GM19239 (cell line): ENCODE measurements at places on chromosomes 5 and 9.
A peak's percentile ranks its signal among the peaks of the same experiment; 100 is the strongest.

DNA sequence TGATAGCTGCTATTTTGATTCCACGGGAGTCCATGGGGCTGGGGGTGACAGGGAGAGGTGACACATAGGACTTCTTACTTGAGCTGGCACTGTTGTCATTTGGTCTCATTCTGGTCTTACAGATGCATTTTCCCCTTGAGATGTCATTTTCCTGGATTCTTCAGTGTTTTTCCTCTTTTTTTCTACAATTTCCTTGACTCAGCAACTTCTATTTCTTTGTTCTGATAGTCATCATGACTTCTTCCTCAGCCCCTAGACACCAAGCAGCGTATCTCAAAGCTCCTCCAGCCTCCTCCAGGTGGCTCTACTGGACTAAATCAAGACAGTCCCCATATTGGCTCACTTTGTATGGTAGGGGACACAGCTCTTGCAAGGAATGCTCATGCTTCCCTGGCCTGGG, 16.5 kb downstream of the LVRN start:
- no peak for DNase-seq

DNA sequence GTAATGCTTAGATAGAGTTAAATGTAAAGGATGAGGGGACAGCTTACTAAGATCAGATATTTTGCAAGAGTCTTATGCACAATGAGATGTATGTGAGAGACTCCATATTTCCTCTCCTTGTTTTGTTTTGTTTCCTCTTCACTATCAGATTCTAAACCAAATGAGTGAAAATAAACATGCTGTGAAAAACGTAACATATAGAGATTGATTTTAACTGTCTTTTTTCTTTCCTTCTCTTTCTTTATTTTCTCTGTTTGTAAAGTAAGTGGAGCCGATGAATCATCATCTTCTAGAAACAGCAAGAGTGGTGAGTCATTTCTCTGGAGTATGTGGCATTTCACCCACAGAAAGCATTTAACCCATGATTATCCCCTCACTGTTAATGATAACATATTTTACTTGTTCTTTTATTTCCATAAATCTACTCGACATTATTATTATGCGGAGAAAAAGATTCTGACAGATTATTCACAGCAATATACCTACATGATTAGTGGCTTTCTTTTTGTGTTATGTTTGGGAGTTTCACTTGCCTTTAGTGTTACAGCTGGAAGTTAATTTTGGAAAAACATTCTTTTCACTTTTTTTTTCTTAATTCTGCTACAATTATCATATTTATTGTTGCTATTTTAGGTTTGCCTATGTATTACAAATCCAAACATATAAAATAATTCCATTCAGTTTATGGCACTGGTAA, 2.1 kb upstream of the ANXA1 start:
- DNase-seq: peak; percentile 7

DNA sequence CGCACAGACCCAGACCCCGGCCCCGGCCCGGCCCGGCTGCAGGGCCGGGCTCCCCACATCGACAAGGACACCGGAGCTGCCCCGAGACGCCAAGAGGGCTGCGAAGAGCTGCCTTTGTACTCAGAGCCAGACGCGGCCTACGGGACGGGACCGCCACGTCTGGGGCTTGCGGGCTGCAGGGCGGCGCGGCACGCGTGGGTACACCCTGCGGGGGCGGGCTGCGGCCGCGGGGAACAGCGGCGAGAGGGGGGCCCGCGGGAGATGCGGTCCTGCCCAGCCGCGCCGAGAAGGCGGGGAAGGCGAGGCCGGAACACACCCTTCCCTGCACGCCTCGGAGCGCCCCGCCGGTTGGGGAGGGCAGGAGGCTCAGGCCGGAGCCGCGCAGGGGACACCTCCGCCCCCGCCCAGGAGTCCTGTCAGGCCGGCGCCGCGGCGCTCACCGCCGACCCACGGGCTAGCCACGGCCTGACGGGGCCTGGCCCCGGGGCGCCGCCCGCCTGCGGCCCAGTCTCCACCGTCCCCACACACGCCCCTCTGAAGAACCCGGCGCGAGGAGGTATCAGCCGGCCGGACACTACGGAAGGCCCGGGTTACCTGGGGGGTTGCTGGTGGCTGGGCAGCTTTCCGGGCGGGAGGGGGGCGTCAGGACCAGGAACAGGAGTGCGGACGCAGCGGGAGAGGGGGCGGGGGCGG, 478 bp downstream of the RAB14 start:
- no peak for DNase-seq

DNA sequence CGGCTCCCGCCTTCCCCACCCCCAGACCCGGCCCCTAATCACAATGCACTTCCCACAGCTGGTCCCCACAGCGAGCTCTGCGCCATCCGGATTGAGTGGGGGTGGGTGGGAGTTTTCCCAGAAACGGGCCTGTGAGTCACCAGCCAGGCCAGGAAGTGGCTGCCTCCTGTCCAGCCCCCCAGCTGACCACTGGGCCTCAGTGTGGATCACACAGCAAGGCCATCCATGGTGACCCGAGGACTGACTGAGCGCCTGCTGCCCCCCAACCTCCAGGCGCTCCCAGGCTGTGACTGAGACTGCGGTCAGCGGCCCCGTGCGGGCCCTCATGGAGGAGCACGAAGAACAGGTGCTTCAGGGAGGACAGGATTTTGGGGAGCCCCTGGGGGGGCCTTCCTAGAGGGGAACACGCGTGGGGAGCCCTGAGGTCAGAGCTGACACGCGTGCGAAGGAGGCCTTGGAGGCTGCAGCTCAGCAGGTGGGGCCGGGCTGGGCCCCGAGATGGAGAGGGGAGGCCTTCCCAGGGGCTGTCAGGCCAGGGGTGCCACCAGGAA, 48.3 kb upstream of the EGFL7 start:
- DNase-seq: no peak

DNA sequence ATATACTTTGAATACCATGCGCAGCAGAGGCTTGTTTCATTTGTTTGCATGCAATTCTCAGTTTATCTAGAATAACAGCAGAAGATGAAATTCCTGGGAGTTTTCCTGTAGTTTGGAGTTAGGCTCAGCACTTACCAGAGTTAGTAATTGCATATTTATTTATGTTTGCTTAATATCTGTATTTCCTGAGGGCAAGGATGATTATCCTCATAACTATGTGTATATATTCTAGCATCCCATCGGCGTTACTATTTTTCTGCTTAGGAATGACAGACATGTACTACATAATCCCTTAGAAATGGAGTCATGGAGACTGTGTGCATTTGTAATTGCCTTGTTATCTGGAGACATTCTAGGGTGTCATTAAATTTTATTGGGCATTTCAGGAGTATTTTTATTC, 1184.8 kb downstream of the DTWD2 start:
- no peak for DNase-seq

DNA sequence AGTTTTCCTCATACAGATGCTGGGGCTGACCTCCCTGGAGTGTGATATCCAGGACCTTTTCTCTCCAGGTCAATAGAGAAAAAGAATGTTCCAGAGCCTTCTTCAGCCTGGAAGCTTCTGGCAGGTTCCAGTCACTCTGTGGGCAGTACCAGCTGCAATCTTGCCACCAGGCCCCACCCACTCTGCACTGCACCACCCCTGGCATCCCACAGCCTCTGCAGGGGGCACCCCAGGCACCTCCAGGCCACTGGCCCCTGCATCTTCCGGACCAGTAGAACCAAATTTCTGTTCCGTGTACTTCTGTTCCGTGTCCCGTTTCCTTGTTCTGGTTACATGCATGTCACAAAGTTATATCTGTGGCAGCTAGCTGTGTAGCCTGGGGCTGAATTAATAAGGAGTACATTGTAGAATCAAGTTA, 83.3 kb upstream of the ZBTB43 start:
- DNase-seq: no peak

DNA sequence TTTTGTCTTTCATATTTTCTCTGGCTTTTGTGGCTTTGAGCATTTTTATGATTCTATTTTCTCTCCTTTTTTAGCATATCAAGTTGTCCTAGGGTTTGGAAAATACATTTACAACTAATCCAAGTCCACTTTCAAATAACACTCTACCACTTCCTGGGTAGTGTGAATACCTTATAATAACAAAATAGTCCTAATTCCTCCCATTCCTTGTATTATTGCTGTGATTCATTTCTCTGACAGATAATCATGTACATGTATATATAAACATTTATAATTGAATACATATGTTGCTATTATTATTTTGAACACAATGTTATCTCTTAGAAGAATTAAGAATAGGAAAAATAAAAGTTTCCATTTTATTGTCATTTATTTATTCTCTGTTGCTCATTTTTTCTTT, 14.9 kb upstream of the ADAM19 start:
- no peak for DNase-seq

DNA sequence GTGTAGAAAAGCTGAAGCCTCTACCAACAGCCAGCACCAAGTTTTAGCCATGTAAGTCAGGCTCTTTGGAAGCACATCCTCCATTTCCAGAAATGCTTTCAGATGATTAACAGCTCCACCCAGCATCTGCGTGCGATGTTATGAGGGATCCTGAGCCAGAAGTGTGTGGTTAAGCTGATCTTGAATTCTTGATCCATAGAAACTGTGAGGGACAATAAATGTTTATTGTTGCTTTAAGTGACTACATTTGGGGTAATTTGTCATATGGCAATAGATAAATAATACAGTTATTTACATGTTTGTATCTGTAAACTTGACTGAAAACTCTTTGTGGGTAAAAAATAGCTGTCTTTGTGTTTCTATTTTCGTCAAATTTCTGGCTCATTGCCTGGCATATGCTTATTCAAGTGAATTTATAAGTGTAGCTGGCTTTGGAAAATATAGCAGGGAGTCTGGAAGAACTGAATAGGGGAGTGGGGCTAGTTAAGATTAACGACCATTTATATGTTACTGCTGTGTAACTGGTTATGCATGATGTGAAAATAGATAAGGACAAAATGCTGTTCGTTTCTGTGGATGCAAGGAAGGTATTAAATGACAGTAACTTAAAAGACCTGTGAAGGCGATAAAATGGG, 234.1 kb downstream of the LRRC70 start:
- no peak for DNase-seq
